Progenitor cell of endocrine pancreas (in vitro differentiated cells): ENCODE measurements at places on chromosomes 7 and 10. TPM values are rescaled to one million over a fixed set of nuclear protein-coding genes. Genes with fewer than 3 reads are reported as not detected.
A peak's percentile ranks its signal among the peaks of the same experiment; 100 is the strongest.

ANKRD7 gene
- total RNA-seq = not detected in 2 replicates

DNA sequence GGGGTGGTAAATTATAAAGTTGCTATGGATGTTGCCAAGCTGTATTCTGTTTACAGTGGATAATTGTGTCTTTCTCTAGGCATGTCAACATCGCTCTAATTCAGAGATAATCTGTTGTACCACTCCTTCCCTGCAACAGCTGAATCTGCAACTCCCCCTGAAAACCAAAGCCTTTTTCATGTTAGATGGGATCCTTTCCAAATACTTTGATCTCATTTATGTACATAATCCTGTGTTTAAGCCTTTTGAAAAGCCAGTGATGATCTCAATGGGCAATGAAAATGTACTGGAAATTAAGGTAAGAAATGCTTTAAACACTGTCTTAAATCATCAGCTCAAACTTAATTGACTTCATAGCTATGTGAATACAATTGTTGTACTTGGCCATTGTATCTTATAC is 91.0 kb downstream of the MET start:
- no peak overlapping the region for H3K4me3 ChIP-seq
- peaks cover 30% of the 10 kb centered on the region for H3K36me3 ChIP-seq
- no peak overlapping the region for H3K27ac ChIP-seq
- DNase-seq = no peak
- H3K4me1 ChIP-seq = peaks cover 3% of the 10 kb centered on the region
- H3K27me3 ChIP-seq = no peaks in the 10 kb centered on the region

GRCh38 chr10:15433850-15434537 is 62.9 kb upstream of the FAM171A1 start:
- no peak for DNase-seq
- peak overlapping the region; percentile 75 for H3K27ac ChIP-seq
- H3K4me3 ChIP-seq = peak overlapping the region; percentile 74
- peaks cover 7% of the 10 kb centered on the region for H3K4me1 ChIP-seq
- H3K36me3 ChIP-seq = no peaks in the 10 kb centered on the region
- peaks cover 3% of the 10 kb centered on the region for H3K27me3 ChIP-seq

- H3K4me1 ChIP-seq = peaks cover 5% of the 10 kb centered on the region
- DNase-seq = no peak
- no peak overlapping the region for H3K27ac ChIP-seq
- H3K4me3 ChIP-seq = no peak overlapping the region
- H3K36me3 ChIP-seq = no peaks in the 10 kb centered on the region
These were observed 189.3 kb downstream of the ABCA13 start for GRCh38 chr7:48360574-48360973.

- H3K27me3 ChIP-seq = peaks cover 1% of the 10 kb centered on the region
- DNase-seq = no peak
- H3K4me3 ChIP-seq = no peak overlapping the region
- peaks cover 13% of the 10 kb centered on the region for H3K4me1 ChIP-seq
These were observed 4.5 kb downstream of the BUB3 start for GRCh38 chr10:123158682-123159081.

MICALL2 gene
- total RNA-seq = 12.7 and 13.9 TPM in 2 replicates

DNA sequence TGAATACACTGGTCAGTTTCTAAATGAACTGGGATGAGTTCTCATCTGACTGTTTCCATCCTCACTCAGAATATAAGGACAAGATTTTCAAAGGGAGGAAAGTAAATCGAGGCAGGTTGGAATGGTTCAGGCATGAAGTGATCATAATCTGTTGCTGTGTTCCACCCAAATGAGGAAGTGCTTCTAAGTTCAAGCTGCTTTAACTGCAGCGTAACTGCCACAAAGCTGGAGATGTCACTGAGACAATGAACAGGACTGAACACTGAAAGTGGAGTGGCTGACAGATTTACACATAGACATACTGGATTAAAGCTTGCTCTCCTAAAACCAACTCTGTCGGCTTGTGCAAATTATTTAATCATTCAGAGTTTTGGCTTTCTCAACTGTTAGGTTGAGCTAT is 66.6 kb downstream of the GPR37 start:
- no peaks in the 10 kb centered on the region for H3K27me3 ChIP-seq
- no peak overlapping the region for H3K27ac ChIP-seq
- no peak overlapping the region for H3K4me3 ChIP-seq
- H3K36me3 ChIP-seq = no peaks in the 10 kb centered on the region

CAPZA2 gene
- 151 and 174 TPM in 2 replicates for total RNA-seq

DNA sequence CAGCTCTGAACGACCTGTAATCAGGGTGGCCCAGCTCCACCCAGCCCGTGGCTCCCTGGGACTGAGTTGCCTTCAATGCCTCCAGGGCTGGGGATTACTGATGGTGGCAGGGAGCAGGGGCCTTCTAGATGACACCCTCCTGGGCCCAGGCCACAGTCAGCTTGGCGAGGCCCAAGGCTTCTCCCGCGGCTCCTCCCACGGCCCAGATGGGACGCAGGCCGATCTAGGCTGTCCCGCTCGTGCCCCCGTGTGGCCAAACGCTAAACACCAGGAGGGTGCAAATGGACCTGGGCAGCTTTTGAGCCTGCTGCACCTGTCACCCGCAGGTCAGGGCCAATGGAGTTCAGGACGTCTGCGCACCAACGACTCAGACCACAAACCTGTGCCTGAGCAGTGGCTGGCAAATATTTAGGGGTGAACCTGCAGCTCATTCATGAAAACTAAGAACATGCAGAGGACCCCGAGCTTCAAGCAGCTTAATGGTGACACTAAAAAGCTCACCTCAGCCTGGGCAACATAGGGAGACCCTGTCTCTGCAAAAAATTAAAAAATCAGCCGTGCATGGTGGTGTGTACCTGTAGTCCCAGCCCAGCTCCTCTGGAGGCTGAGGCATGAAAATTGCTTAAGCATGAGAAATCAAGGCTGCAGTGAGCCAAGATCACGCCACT is 43.2 kb downstream of the ASB13 start:
- H3K27ac ChIP-seq = no peak overlapping the region
- H3K36me3 ChIP-seq = no peaks in the 10 kb centered on the region
- peaks cover 2% of the 10 kb centered on the region for H3K27me3 ChIP-seq
- H3K4me3 ChIP-seq = no peak overlapping the region

CYP2C19 gene
- total RNA-seq = 0.42 TPM in 1 of 2 replicates, not detected in the other

MEOX2 gene
- 0.20 TPM in 1 of 2 replicates, not detected in the other for total RNA-seq

AZGP1 gene
- total RNA-seq = not detected in 2 replicates

DNA sequence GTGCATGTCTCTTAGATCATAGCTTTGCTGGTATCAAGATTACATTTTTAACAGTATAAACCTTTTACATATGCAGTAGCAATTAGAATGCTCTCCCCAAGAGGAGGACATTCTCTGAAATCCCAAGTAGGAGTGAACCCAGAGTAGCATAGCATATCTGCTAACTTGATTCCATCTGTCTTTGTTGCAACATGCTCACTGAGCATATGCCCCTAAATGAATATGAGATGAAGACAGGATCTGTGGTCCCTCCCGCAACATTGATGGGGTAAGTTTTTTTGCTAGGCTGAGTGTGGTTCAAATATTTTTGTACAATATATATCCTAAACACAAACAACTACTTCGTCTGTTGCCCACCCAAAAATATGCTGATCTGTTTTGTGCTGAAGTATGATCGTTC is 534.2 kb upstream of the C7orf33 start:
- no peaks in the 10 kb centered on the region for H3K27me3 ChIP-seq
- DNase-seq = no peak
- H3K4me3 ChIP-seq = no peak overlapping the region
- H3K27ac ChIP-seq = no peak overlapping the region
- H3K4me1 ChIP-seq = no peaks in the 10 kb centered on the region

DNA sequence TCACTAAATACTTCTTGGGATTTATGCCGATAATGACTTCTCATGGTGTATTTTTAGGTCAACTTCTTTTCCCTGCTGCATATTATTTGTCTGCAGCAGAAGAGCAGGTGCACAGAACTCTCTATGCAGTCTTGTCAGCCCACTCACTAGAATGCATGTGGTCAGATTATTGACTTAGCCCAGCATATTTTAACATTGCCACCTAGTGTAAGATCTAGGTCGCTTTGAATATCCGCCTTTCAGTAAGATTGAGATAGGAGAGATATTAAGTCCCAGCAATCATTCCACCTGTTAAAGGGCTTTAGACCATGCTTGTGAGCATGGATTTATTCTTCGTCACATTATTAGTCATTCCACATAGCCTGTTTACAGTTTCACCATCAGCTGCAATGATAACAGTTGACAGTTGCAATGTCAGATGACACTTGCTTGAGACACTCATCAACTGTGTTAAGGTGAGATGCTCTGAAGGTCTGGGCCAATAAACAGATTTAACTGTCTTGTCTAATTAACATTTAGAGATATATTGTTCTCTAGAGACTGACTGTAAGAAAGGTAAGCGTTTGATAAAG is 491.7 kb downstream of the ARL4A start:
- no peaks in the 10 kb centered on the region for H3K27me3 ChIP-seq
- peaks cover 2% of the 10 kb centered on the region for H3K4me1 ChIP-seq
- DNase-seq = no peak
- H3K27ac ChIP-seq = no peak overlapping the region

TDRD1 gene
- not detected in 2 replicates for total RNA-seq

GARIN1A gene
- total RNA-seq = 5.1 and 7.4 TPM in 2 replicates

GRCh38 chr10:22764639-22765038 is 50.3 kb upstream of the PIP4K2A start:
- H3K27me3 ChIP-seq = no peaks in the 10 kb centered on the region
- H3K4me3 ChIP-seq = no peak overlapping the region
- no peaks in the 10 kb centered on the region for H3K36me3 ChIP-seq

GRCh38 chr10:14806318-14806717 is 31.5 kb downstream of the CDNF start:
- no peaks in the 10 kb centered on the region for H3K36me3 ChIP-seq
- no peaks in the 10 kb centered on the region for H3K27me3 ChIP-seq
- H3K4me3 ChIP-seq = no peak overlapping the region

DNA sequence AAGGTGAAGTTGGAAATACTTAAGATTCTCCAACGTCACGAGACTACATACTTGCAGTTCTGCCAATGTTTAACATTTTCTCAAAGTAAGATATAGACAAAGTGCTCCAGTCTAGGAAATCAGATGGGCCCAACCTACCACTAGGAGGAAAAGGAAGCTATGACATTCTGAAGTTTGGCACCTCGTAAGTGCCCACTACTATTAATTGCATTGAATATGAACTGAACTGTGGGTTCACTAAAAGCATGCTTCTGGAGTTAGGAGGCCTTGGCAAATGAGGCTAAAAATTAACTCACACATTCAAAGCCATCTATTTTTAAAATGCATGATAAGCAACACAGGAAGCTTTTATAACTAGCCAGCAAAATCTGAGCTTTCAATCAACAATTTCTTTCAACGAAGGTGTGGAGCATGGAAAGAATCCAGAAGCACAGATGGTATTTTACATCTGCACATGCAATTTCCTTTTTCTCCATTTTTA is 149.7 kb downstream of the LRRTM3 start:
- H3K27ac ChIP-seq = no peak overlapping the region
- H3K36me3 ChIP-seq = no peaks in the 10 kb centered on the region
- DNase-seq = no peak
- H3K27me3 ChIP-seq = no peaks in the 10 kb centered on the region

GRCh38 chr7:104943502-104944343 is 70.3 kb upstream of the KMT2E start:
- no peak overlapping the region for H3K4me3 ChIP-seq
- H3K27ac ChIP-seq = peak overlapping the region; percentile 93
- H3K4me1 ChIP-seq = peaks cover 31% of the 10 kb centered on the region

DNA sequence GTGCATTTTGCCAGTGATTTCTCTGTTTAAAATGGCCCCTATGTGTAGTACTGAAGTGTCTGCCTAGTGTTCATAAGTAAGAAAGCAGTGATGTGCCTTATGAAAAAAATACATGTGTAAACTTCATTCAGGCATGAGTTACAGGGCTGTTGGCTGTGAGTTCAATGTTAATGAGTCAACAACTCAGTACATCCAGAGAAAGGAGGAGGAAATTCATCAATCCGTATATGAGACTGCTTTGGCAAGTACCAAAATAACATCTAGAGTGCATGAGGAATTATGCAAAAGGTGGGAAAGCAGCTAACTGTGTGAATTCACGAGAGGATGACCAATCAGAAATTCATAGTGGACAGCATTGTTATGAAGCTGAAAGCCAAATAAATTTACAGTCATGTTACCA is 255.6 kb downstream of the ZEB1 start:
- no peak overlapping the region for H3K27ac ChIP-seq
- no peaks in the 10 kb centered on the region for H3K36me3 ChIP-seq
- no peak overlapping the region for H3K4me3 ChIP-seq
- H3K27me3 ChIP-seq = peaks cover 3% of the 10 kb centered on the region

UNC5B gene
- total RNA-seq = 3.7 and 6.0 TPM in 2 replicates

- no peaks in the 10 kb centered on the region for H3K36me3 ChIP-seq
- H3K4me1 ChIP-seq = peaks cover 14% of the 10 kb centered on the region
- no peak overlapping the region for H3K4me3 ChIP-seq
- H3K27ac ChIP-seq = peak overlapping the region; percentile 5
- H3K27me3 ChIP-seq = no peaks in the 10 kb centered on the region
These were observed 87.5 kb upstream of the IFRD1 start for GRCh38 chr7:112362731-112363131.

- H3K27ac ChIP-seq = peak overlapping the region; percentile 2
- no peak for DNase-seq
- no peak overlapping the region for H3K4me3 ChIP-seq
- H3K27me3 ChIP-seq = no peaks in the 10 kb centered on the region
These were observed 300.0 kb upstream of the C7orf33 start for GRCh38 chr7:148290538-148290937.
